T-cell (primary cell): ENCODE measurements at places on chromosomes 2 and 18. TPM values are rescaled to one million over a fixed set of nuclear protein-coding genes. Genes with fewer than 3 reads are reported as not detected.

The SCG2 gene
- total RNA-seq: not detected

The IL1RL1 gene
- 1.4 TPM for total RNA-seq

The SPDYA gene
- 2.2 TPM for total RNA-seq

- H3K4me3 ChIP-seq: no peak overlapping the region
- H3K36me3 ChIP-seq: no peaks in the 10 kb centered on the region
- H3K27ac ChIP-seq: no peak overlapping the region
- H3K27me3 ChIP-seq: no peaks in the 10 kb centered on the region
Observed at GRCh38 chr2:199128476-199129229, 329.1 kb downstream of the SATB2 start.

The CPS1 gene
- 0.79 TPM for total RNA-seq

GRCh38 chr18:69763002-69763401 lies 184.7 kb downstream of the CD226 start:
- H3K36me3 ChIP-seq: no peaks in the 10 kb centered on the region
- no peak overlapping the region for H3K27ac ChIP-seq
- no peaks in the 10 kb centered on the region for H3K4me1 ChIP-seq

- H3K36me3 ChIP-seq: no peaks in the 10 kb centered on the region
- no peak overlapping the region for H3K4me3 ChIP-seq
- DNase-seq: no peak
- H3K27ac ChIP-seq: no peak overlapping the region
Observed at GRCh38 chr2:223470602-223471001, 131.6 kb downstream of the SCG2 start.

The SCTR gene
- not detected for total RNA-seq

DNA sequence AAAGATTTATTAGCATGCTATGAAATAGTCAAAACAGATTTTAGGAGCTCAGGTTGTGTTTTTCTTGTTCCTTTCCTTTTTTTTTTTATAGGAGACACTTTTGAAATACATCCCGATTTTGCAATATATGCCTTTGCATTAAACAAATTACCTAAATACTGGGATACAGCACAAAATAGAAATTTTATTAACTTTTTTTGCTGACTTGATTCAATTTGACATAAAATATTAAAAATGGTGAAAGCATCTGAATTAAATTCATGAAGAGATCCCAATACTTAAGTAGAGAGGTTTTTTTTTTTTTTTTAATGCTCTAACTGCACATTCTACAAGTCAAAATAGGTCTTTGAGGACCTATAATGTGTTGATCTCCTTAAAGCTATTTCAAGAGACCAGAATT lies 939.5 kb upstream of the CHAC2 start:
- no peaks in the 10 kb centered on the region for H3K27me3 ChIP-seq
- H3K36me3 ChIP-seq: no peaks in the 10 kb centered on the region
- no peak for DNase-seq
- no peak overlapping the region for H3K27ac ChIP-seq
- no peaks in the 10 kb centered on the region for H3K4me1 ChIP-seq

- H3K36me3 ChIP-seq: no peaks in the 10 kb centered on the region
- H3K27ac ChIP-seq: no peak overlapping the region
- DNase-seq: no peak
- H3K27me3 ChIP-seq: peaks cover 5% of the 10 kb centered on the region
- no peaks in the 10 kb centered on the region for H3K4me1 ChIP-seq
Observed at GRCh38 chr2:237250599-237250998, 163.4 kb downstream of the COL6A3 start.

GRCh38 chr18:26089293-26090129 lies 902 bp downstream of the SS18 start:
- peaks cover 7% of the 10 kb centered on the region for H3K36me3 ChIP-seq
- peaks cover 14% of the 10 kb centered on the region for H3K4me1 ChIP-seq

GRCh38 chr2:181123798-181124231 lies 143.4 kb downstream of the UBE2E3 start:
- H3K27me3 ChIP-seq: no peaks in the 10 kb centered on the region
- H3K27ac ChIP-seq: peak overlapping the region; percentile 100
- H3K4me1 ChIP-seq: peaks cover 51% of the 10 kb centered on the region
- no peaks in the 10 kb centered on the region for H3K36me3 ChIP-seq
- DNase-seq: peak; percentile 60

DNA sequence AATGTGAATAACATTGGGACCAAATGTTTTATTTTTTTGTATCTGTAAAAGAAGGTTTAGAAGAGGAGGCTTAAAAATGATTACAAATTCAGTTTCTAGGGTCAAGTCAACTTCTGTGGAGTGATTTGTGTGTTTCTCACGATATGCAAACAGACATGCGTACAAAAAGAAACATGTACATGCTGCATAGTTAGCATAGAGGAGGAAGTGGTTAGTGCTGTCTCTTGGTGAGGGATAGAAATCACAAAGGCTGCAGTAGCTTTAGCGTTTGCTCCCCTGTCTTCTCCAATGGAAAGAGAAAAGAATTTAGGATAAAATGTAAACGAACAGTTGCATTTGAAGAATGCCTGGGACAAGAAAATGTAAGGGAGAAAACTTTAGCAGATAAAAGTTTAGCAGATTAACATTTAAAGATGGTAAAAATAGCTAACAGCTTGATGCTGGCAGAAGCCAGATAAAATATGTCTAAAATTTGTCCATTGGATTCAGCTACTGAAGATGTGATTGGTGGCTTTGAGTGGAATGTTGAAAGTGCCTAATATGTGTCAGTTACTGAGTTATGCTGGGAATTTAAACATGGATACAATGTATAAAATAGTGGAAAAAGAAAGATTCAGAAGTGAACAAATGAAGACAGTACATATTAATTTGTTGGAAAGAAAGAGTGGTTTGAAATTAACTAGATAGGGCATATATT lies 44.9 kb downstream of the MALT1 start:
- H3K4me3 ChIP-seq: no peak overlapping the region
- no peak for DNase-seq
- peak overlapping the region; percentile 67 for H3K27ac ChIP-seq
- peaks cover 36% of the 10 kb centered on the region for H3K4me1 ChIP-seq
- H3K27me3 ChIP-seq: no peaks in the 10 kb centered on the region

GRCh38 chr2:8598295-8599165 lies 83.3 kb upstream of the ID2 start:
- H3K4me1 ChIP-seq: no peaks in the 10 kb centered on the region
- no peak overlapping the region for H3K4me3 ChIP-seq
- H3K36me3 ChIP-seq: no peaks in the 10 kb centered on the region
- no peaks in the 10 kb centered on the region for H3K27me3 ChIP-seq
- H3K27ac ChIP-seq: no peak overlapping the region

GRCh38 chr2:20281876-20282275 lies 56.9 kb upstream of the SDC1 start:
- H3K4me1 ChIP-seq: no peaks in the 10 kb centered on the region
- H3K4me3 ChIP-seq: no peak overlapping the region
- H3K27me3 ChIP-seq: no peaks in the 10 kb centered on the region
- H3K36me3 ChIP-seq: peaks cover 73% of the 10 kb centered on the region

DNA sequence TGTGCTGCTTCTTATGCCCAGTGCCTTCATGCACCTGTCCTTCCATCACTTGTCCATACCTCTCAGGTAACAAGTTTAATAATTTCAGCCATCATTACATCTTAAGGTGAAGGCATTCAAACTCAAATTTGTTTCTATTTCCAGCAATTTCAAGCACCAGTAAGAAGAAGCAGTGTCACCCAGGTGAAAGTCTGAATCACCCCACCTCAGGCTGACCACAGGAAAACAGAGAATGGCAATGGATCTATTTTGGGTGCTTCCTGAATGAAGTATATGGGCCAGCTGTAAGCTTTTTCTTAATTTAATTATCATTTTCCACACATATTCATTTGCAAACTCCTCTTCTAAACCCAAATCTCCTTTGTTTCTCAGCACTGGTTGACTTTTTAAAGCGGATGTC lies 372.7 kb upstream of the SOX11 start:
- H3K27me3 ChIP-seq: no peaks in the 10 kb centered on the region
- H3K4me1 ChIP-seq: no peaks in the 10 kb centered on the region
- H3K4me3 ChIP-seq: no peak overlapping the region
- H3K27ac ChIP-seq: no peak overlapping the region
- no peak for DNase-seq
- no peaks in the 10 kb centered on the region for H3K36me3 ChIP-seq

DNA sequence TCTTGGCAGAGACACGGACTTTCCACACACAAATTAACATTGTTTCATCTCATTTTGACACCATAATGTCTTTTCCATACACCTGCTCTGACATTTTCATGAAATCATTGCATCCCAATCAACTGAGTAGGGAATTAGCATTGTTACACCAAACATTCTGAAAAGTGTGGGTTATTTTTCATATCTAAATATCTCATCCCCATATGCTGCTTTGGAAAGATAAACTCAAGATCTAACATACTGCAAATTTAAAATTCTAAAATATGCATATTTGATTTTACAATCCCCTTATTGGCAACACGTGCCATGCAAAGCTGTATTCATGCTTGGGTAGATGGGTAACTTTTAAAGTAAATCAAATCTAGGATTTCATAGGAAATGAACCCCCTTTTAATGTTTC lies 242.9 kb downstream of the ZNF516 start:
- H3K36me3 ChIP-seq: no peaks in the 10 kb centered on the region
- no peaks in the 10 kb centered on the region for H3K4me1 ChIP-seq
- H3K27ac ChIP-seq: no peak overlapping the region
- peaks cover 5% of the 10 kb centered on the region for H3K27me3 ChIP-seq
- H3K4me3 ChIP-seq: no peak overlapping the region

DNA sequence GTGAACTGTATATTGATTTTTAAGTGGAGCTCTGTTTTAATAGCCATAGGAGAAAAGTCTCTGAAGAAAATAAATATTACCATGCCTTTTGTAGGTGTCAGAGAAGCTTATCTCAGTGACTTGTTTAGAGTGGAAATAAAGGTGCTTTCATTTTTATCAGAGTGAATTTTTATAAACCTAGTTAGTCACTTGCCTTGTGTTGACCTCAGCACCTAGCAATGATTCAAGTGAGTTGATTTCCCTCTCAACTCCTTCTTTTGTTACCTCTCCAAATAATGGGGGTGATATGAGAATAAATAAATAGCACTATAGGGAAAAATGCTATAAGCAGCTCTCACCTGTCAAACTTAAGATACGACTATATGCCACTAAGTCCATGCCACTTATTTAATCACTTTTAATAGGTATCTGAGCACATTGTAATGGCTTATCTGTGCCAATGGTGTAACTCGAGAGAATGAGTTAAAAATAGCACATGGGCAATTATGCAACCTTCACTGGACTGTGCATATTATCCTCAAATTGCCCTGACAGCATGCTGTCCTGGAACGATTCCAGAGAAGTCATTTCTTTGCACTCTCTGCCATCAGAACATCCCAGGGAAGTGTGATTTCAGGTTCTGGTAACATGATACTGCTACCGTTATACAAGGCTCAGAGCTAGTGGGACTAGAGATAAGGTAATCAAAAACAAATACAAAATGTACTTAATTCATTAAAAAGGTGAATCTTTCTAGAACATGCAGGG lies 290.8 kb downstream of the CCDC85A start:
- no peak for DNase-seq
- H3K27ac ChIP-seq: no peak overlapping the region
- no peaks in the 10 kb centered on the region for H3K4me1 ChIP-seq
- no peak overlapping the region for H3K4me3 ChIP-seq
- no peaks in the 10 kb centered on the region for H3K36me3 ChIP-seq

DNA sequence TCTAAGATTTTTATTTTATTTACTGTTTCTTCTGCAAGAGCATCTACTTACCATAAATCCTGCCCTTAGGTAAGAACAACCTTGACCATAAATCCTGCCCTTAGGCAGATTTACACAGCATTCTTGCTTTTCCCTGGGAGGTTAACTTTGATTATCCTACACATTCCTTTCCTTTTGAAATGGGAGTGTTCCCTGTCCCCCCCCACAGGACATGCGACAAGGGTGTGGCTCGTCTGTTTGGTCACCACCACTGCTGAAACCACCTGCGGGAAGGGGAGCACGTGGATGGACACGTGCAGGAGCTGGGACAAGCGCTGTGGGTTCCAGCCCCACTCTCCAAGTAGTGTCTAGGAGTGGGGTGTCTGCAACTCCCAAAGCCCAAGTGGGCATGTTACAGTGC lies 239.3 kb upstream of the SP5 start:
- DNase-seq: no peak
- H3K36me3 ChIP-seq: no peaks in the 10 kb centered on the region
- H3K27ac ChIP-seq: no peak overlapping the region
- peaks cover 4% of the 10 kb centered on the region for H3K27me3 ChIP-seq
- H3K4me1 ChIP-seq: no peaks in the 10 kb centered on the region

The RSAD2 gene
- 9.2 TPM for total RNA-seq

DNA sequence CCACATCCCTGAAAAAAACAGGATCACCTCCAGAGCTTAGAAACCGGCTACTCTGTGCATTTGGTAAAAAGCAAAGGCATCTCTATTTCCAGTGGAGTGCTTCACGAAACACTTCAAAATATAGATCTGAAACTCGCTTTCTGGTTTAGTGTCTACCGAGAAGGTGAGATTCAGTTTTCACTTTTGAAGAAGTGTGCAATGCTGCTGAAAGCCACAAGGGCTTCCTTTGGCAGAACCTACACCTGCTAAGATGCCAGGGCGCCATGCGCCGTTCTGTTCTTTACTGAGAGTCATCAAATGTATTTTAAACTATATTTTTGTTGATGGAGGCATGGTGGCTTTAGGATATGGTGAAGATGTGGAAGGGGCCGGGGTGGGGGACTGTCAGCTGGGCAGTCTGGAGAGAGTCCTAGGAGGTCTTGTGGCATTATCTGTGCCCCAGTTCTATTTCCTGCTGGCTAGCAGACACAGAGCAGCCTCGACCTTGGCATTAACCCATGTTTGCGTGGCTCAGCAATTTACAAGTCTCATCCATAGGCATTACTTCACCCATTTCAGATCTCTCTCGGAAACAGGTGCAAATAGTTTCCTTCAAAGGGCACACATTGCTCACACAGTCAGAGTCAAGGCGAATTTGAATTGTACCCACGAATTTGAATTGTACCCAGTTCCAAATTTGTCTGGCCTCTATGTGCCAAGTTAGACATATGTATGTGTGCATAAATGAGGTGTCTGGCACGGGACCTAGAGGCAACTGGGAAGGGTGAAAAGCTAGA lies 46.7 kb upstream of the KCNF1 start:
- no peak for DNase-seq
- H3K36me3 ChIP-seq: no peaks in the 10 kb centered on the region
- H3K4me1 ChIP-seq: peaks cover 22% of the 10 kb centered on the region
- H3K4me3 ChIP-seq: no peak overlapping the region

The SCYGR4 gene
- not detected for total RNA-seq

DNA sequence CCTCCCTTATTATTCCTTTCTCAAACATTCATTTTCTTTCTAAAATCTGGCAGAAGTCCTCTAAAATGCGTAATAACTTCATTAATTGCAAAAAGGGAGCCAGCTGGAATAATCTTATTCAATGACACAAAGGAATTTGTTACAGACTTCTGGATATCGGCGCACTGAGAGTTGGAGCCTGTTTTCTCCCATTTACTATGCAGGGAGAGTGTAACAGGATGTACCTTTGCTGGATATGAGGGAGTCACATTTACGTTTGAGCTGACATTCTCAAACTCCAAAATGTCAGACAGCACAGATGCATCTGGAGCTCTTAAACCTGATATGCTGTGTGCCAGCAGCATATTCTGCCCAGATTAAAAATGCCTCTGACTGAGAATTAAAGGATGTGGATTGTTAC lies 275.3 kb downstream of the TMX3 start:
- no peaks in the 10 kb centered on the region for H3K27me3 ChIP-seq
- H3K27ac ChIP-seq: no peak overlapping the region
- H3K4me1 ChIP-seq: no peaks in the 10 kb centered on the region
- no peaks in the 10 kb centered on the region for H3K36me3 ChIP-seq
- H3K4me3 ChIP-seq: no peak overlapping the region
- no peak for DNase-seq

GRCh38 chr18:23588836-23589560 lies 2.7 kb upstream of the NPC1 start:
- no peaks in the 10 kb centered on the region for H3K36me3 ChIP-seq
- no peak overlapping the region for H3K27ac ChIP-seq
- H3K4me1 ChIP-seq: peaks cover 23% of the 10 kb centered on the region
- no peak for DNase-seq
- H3K4me3 ChIP-seq: no peak overlapping the region
- H3K27me3 ChIP-seq: no peaks in the 10 kb centered on the region
